ENCODE measurements at places on chromosomes 1 and 21.

- DNase-seq: no peak
Measured at GRCh38 chr1:94125551-94126514, 4.9 kb upstream of the ABCA4 start.

DNA sequence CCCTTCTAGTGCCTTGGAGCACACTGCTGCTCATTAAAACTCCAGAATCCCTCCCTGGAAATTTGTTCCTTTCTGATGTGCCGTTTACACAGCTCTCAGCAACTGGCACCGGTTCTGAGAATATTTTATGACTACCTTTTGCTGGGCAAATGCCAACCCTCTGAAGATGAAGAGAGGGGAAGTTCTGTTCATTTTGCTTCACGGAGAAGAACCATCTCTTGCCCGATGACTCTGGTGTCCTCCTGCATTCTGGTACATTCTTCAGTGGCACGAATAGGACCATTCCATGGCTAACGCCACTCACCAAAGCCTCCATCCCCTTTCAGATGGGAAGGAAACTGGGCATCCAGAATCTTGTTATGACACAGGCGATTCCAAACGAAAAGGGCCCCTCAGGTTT lies 96.2 kb upstream of the SIM2 start:
- DNase-seq: no peak

DNA sequence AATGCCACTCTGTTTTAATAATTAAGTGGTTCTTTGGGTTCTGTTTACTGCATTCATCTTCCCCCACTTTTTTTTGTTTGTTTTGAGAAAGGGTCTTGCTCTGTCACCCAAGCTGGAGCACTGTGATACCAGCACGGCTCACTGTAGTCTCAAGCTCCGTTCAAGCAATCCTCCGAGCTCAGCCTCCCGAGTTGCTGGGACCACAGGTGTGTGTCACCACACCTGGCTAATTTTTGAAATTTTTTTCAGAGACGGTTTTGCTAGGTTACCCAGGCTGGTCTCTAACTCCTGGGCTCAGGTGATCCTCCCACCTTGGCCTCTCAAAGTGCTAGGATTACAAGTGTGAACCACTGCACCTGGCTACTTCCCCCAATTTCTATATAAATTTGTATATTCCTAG lies 29.3 kb downstream of the KPNA6 start:
- no peak for DNase-seq

GRCh38 chr1:110008971-110009565 lies 24.5 kb downstream of the AHCYL1 start:
- no peak for DNase-seq

- DNase-seq: no peak
Measured at GRCh38 chr21:41835711-41836154, 43.4 kb downstream of the PRDM15 start.

DNA sequence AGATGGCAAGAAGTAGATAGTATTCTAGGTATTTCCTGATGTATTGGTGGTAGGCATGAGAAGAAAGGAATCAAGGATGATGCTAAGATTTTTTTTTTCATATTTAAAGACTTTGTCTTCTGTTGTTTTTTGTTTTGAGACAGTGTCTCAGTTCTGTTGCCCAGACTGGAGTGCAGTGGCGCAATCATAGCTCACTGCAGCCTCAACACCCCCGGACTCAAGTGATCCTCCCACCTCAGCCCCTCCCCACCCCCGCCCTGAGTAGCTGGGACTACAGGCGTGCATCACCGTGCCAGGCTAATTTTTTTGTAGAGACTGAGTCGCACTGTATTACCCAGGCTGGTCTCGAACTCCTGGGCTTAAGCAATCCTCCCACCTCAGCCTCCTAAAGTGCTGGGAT lies 2.8 kb upstream of the CAPZB start:
- DNase-seq: no peak

DNA sequence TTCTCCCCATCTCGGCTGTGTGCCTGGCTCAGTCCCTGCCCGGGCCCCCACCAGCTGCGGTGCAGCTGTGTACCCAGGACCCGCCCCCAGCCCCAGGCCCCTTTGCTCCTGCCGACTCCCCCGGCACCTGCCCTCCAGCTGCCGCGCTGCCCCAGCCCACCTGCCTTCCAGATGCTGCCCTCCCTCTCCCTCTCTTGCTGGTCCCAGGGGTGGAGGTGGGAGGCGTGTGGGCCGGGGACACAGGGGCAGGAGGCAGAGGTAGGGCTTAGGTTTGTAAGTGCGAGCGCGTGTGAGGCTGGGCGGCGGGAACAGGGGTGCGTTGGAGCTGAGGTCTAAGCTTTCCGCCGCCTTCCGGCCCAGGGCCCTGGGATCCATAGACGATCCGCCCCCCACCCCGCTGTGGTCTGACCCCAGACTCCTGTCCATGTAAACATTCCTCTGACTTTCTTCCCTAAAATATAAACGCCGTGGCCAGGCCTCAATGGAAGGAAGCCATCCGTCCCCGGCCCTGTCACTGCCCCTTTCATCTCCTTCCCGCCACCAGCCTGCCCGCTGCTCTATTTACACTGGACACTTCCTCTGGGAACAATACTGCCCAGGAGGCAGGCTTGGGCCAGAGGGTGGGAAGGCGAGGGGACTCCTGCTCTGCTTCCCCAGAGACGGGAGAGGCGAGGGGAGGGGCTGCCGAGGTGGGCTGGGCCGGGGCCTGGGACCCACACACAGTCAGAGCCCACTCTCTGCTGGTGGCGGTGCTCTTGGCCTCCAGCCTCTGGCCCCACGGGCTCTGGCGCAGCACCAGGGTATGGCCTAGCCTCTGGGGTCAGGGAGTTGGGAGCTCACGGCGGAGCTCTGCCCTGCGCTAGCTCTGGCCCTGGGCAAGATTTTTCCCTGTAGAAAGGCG lies 128.3 kb downstream of the CASZ1 start:
- no peak for DNase-seq

DNA sequence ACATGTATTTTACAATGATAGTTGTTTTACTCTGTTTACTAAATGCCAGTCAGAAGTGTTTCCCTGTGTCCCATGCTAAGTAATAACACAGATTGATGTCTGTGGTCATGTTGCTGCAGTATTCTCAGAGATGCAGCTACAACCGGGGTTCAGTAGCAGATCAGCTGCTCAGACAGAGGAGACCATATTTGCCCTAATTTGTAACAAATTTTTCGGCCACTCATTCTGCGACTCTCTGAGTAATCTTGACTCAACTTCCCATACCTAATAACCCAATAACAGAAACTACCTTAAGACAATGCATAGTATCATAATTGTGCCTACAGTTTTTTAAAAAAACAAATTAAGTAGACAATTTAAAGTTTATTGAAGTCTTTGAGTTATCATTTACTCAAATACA lies 32.6 kb downstream of the NIBAN1 start:
- no peak for DNase-seq

DNA sequence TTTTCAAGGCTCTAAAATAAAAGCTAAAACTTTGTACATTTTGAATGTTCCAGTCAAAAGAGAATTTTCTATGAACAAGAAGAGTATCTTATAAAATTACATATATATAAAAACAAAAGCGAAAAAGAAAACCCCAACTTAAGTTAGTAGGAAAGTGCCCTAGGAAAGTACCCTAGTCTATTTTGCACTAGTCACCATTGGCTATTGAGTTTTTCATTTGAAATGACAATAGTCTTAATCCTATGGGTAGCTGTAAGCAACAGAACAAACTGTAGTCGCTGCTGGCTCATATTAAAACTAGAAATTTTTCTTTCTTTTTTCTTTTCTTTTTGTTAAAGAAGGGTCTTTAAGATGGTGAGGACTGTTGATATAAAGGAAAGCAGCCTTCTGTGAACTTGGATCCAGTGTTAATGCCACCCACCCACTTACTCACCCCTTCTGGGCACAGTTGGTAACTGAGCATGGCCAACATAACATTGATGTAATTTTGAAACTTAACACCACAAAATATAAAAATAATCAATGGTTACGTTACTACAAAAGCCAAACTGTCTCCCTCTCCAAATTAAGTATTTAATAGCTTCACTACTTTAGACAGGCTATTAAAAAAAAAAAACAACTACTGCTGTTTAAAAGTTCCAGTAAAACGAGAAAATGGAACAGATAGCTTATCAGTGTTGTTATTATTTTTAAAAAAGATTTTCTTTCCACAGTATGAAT lies 177.0 kb downstream of the EIF4G3 start:
- no peak for DNase-seq

DNA sequence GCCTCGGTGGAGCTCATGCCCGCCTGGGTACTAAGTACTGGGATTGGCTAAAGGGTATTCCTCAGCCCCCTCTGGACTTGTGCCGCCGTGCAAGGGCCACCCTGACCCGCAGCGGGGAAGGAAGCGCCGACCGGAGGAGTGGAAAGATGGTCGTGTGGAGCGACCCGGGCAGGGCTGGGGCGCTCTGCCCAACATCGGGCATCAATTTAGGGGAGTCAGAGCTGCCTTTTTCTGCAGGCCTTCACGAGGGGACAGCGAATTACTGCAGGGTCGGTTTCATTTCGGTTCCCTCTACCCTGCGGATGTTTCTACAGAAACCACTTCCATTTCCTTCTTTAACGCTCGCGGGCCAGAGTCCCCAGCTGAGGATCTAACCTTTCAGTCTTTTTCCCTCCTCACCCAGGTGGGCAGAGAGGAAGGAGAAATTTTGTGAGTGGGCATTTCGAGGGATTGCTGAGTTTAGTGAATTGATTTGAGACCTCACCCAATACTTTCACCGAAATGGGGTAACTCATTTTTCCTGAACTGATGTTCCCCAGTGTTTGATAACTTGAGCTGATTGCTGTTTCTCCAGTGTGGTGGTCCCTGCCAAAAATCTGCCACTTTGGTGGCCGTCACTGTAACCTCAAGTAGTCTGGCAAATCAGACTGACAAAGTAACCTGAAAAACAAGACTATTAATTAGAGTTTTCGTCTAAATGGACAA lies 1.1 kb downstream of the TOR1AIP1 start:
- DNase-seq: no peak

GRCh38 chr1:38052750-38053415 lies 6.3 kb upstream of the POU3F1 start:
- no peak for DNase-seq

DNA sequence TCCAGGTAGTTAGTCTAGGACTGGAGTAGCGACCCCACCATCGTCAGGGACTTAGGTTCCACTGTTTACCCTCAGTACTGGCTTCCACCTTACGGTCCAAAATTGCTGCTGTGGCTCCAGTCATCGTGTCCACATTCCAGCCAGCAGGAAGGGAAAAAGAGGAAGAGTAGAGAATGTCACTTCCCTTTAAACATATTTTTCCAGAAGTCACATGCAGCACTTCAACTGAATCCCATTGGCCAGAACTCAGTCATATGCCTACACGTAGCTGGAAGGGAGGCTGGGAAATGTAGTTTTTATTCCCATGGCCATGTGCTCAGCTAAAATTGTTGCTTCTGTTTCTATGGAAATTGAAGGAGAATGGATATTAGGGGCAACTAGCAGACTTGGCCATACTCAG lies 84.1 kb upstream of the SELENON start:
- DNase-seq: no peak

GRCh38 chr1:9073143-9073542 lies 3.7 kb upstream of the SLC2A5 start:
- DNase-seq: no peak

DNA sequence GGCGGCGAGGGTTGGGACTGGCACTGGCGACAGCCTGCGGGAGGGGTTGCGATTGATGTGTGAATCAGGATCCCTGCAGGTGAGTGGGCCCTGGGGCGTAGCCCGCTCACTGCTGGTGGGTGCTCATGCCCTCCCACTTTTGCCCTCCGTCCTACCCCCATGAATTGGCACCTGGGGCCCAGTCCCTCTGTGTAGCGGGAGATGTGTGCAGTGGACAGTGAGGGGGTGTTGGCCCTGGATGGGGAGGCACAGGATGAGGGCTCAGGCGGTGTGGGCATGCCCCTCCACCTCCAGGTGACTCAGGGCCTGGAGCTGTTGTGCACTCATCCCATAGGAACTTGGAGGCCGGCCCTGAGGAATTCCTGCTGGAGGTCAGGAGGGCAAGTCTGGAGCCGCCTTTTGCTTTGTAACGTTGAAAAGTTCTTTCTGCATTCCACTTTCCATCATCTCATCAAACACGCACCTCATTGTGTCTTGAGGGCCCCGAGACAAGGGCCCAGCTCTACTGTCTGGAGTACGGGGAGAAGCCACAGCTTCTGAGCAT lies 3.0 kb downstream of the PEAR1 start:
- peak; percentile 92 for DNase-seq

DNA sequence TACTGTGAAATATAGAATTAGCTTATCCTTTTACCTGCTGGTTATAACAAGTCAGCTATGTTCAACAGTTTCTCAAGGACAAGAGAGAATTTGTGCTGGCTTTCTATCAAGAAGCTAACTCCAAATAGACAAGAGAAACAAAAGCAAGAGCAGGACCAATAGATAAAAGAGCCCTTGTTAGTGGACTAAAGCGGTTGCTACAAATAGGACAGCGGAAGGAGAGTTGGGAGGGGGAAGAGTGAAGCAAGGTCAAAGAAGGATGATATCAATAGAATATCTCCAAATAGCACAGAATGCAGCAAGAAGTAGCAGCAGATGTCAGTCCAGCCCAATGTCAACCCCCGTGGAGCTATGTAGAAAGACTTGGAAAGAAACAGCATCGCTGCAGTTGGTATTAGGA lies 53.0 kb upstream of the AKT3 start:
- no peak for DNase-seq

DNA sequence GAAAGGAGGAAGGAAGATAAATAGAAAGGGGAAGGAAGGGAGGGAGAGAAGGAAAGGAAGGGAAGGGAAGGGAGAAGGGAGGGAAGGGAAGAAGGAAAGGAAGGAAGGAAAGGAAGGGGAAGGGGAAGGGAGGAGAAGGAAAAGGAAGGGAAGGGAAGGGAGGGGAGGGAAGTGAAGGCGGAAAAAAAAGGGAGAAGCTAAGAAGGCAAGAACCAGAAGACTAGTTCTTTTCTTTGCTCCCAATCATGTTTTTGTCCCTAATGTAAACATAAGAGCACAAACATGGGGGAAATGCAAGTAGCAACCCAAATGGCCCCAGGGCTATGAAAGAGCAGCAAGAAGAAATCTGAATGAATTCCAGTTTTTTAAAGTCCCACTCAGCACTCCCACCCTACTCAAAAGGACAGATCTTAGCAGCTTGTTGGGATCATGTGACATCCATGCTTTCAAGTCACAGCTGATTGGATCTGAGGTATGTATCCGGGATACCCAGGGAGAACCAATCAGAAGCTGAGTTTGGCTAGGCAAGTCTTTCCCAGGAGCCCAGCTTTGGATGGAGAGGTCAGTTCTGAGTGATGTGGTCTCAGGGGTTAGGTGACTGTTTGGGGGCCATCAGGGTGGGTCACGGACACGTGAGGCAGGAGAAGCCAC lies 24.2 kb upstream of the FHAD1 start:
- DNase-seq: no peak

GRCh38 chr1:74197255-74197654 lies 721 bp downstream of the LRRIQ3 start:
- no peak for DNase-seq

DNA sequence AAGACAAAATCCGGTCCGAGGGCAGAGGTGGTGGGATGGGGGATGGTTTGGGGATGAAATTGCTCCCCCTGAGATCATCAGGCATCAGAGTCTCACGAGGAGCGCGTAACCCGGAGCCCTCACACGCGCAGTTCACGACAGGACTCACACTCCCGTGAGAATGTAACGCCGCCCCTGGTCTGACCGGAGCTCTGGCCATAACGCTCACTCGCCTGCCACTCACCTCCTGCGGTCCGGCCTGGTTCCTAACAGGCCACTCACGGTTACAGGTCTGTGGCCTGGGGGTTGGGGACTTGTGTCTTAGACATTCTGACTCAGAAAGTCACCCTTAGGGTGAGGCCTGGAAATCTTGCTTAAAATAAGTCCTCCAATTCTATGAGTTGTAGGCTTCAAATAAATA lies 19.8 kb downstream of the MAP1LC3C start:
- no peak for DNase-seq

GRCh38 chr1:2052756-2053155 lies 2.5 kb downstream of the PRKCZ start:
- no peak for DNase-seq
